ENCODE measurements at places on chromosomes 1 and 21.

DNA sequence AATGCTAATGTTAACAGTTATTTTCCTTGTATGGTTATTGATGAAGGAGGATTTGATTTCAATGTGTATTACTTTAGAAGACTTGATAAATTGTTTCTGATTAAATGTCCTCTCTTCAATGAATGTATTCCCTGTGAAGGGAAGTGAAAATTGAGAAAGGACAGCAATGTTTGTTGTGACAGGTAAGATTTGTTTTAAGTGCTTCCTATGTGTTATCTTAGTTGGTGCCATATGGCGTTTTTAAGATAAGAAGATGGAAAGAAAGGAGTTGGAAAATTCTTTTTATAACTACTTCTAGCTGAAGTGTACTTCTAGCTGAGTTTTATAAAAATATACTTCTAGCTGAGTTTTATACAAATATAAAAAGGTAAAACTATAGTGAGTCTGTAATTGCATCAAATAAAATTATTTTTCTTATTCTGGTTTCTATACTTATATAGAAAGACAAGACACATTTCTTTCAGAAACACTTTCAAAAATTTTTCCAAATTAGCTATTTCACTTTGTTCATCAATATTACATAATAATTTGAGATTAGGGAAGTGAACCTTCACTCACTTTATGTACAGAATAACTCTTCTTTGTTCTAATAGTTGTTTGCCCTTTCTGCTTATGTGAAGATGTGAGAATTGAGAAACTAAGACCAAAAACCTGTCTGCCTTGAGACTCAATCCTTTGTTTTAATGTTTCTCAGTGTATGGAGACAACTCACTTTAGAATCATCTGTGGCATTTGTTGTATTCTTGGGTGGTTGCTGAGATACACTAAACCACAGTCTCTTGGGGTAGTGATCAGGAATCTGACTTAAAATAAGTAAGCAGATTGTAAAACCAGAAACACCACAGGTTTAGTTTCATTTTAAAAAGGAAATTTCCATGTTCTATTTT lies 382.9 kb upstream of the B3GALT2 start:
- DNase-seq, result no peak

GRCh38 chr1:197144570-197145325 lies 1.7 kb downstream of the ASPM start:
- no peak for DNase-seq

DNA sequence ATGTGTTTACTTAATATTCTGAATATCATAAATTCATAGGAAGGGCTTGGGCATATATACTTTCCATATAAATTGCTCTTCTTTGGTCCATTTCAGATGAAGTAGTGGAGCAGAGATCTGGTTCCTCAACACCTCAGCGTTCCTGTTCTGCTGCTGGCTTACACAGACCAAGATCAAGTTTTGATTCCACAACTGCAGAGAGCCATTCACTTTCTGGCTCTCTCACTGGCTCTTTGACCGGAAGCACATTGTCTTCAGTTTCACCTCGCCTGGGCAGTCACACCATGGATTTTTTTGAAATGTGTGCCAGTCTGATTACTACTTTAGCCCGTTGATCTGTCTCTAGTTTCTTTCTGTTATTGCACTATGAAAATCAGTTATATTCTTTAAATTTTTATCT lies 62.3 kb downstream of the PRKAA2 start:
- DNase-seq, result no peak

GRCh38 chr1:245679821-245680780 lies 525.3 kb downstream of the KIF26B start:
- no peak for DNase-seq

GRCh38 chr1:183197762-183198161 lies 11.7 kb downstream of the LAMC2 start:
- DNase-seq, result no peak

- DNase-seq, result no peak
Measured at GRCh38 chr1:2085080-2085479, 34.9 kb downstream of the PRKCZ start.

GRCh38 chr1:80054129-80054528 lies 1047.6 kb upstream of the ADGRL4 start:
- no peak for DNase-seq

DNA sequence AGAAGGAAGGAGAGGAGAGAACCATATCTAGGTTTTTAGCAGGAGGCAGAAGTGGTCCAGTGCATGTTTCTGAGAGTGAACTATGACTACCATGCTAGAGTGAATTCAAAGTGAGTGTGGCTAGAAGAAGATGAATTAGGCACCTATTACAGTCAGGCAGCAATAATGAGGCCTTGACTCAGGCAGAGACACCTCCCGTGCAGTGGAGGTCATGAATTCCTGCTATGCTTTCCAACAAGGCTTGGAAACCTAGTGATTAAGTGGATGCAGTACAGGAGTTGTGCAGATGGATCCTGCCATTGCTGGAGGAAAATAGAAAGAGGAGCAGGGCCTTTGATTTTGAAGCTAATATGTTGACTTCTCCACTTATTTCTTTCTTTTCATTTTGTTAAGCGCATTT lies 581.5 kb downstream of the RWDD3 start:
- DNase-seq, result no peak

DNA sequence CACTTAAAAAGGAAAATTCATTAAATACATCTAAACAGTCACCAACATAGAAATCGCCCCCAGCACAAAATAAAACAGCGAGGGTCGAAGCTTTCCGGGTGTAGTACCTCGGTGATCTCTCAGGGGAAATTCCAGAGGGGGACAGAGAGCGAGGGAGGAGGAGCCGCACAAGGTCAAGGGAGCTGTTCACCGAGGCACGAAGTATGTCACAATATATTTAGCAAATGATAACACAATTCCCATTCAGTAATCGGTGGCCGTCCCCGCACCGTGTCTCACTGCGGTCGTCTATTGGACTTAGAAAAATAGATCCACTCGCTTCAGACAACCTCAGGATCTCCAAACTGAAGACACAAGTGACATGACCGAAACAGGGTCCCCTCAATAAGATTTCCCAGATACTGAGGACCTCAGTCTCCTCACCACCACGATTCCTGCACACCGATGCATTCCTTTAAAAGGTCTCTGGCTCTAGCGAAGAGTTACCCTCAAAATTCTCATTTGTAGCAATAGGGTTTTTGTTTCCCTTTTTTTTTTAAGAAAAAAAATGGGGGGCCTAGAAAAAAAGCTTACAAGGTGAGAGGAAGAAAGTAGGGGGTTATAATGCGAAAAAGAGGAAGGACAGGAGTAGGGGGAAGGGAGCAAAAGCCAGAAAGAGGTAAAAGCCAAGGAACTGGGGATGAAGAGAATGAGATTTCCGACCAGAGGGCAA lies 1.1 kb downstream of the LPGAT1 start:
- DNase-seq, result no peak

DNA sequence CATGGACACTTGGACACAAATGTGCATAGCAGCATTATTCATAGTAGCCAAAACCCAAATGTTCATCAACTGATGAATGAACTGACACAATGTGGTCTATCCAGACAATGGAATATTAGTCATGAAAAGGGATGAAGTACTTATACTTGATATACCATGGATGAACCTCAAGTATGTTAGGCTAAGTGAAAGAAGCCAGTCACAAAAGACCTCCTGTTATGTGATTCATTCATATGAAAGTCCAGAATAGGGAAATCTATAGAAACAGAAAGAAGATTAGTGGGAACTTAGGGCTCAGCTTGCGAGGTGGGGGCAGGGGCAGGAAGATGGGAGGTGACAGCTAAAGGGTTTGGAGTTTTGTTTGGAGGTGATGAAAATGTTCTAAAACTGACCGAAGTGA lies 7.4 kb downstream of the KCNE1 start:
- DNase-seq, result no peak

GRCh38 chr21:26659182-26659581 lies 86.1 kb upstream of the CYYR1 start:
- DNase-seq, result no peak

DNA sequence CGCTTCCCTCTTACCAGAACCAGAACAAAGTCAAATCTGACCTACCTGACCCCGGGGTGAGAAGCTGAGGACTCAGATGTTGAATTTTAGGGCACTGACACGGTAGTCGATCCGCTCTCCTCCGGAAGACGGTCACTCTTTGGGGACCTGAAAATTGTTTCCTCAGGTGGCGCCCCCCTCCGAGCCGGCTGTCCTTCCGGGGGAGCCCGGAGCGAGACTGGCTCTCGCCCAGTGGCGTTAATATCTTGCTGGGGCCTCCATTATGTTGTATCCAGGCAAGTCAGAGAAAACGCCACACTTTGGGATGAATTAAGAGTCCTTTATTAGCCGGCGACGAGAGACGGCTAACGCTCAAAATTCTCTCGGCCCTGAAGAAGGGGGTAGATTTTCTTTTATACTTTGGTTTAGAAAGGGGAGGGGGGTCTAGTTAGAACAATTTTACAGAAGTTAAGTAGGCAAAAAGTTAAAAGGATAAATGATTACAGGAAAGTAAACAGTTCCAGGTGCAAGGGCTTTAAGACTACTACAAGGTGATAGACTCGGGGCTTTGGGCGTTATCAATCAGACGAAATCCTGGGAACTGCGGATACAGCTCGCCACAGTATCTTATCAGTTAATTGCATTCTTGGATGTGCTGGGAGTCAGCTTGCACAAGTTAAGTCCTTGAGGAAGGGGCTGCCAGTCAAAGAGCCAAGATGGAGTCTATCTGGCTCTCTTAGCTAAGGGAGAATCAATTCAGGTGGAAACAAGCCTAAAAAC lies 269.5 kb downstream of the DSCAM start:
- DNase-seq, result no peak

DNA sequence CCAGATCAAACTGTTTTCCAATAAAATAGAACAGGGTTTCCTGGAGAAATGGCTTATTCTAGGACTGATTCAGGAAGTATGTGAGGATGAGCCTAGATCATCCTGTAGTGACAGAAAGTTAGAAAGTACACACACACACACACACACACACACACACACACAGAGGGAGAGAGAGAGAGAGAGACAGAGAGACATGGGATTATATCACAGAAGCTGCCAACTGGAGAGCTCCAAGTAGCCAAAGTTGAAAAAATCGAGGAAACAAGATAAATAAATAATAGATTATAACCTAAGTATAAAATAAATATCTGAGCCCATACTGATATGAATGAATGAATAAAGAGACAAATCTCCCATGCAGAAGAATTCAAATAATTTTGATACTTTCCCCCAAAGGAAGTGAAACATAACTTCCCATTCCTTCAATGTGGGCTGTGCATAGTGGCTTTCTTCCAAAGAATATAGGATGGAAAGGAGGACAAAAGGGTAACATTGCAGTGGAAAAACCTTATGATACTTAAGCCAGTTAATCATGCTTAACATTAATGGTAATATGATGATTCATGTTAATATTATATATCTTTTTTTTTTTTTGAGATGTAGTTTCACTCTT lies 171.6 kb downstream of the NTPCR start:
- no peak for DNase-seq

- DNase-seq, result no peak
Measured at GRCh38 chr1:105700723-105701122, 1355.8 kb upstream of the PRMT6 start.

DNA sequence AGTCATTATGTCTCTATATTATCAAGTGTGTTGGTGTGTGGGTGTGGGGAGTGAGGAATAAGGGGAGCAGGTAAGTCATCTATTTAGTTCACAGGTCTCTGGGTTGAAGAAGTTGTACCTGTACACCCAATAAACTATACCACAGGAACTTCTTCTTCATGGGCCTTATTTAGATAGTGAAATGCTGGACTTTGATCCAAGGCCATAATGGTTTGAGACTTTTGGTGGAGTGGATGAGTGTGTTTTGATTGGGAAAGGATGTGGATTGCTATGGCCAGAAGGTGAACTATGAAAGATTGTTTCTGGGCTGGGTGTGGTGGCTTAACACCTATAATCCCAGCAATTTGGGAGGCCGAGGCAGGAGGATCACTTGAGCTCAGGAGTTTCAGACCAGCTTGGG lies 7.0 kb upstream of the ZMYM6 start:
- no peak for DNase-seq

GRCh38 chr1:8965121-8965820 lies 19.6 kb downstream of the CA6 start:
- no peak for DNase-seq

DNA sequence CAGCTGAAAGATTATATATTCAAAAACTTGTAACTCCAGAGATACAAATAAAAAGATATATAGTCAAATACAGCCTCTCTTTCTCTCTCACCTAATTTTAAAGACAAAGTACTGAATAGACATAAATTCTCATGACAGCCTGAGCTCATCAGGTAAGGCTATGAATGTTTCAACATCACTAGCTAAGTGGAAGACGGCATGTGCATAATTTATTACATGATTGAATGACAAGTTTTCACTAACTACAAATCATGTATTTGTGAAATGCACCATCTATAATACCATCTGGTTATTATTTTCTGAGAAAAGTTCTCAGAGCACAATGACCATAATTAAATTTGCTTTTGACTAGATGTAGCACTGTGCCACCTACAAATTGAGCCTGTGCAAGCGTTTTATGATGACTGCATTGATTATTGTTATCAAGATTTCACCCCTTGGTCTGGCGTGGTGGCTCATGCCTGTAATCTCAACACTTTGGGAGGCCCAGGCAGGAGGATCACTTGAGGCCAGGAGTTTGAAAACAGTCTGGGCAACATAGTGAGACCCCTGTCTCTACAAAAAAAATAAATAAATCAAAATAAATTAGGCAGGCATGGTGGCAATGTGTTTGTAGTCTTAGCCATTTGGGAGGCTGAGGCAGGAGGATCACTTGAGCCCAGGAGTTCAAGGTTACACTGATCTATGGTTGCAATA lies 128.2 kb downstream of the APP start:
- DNase-seq, result no peak

DNA sequence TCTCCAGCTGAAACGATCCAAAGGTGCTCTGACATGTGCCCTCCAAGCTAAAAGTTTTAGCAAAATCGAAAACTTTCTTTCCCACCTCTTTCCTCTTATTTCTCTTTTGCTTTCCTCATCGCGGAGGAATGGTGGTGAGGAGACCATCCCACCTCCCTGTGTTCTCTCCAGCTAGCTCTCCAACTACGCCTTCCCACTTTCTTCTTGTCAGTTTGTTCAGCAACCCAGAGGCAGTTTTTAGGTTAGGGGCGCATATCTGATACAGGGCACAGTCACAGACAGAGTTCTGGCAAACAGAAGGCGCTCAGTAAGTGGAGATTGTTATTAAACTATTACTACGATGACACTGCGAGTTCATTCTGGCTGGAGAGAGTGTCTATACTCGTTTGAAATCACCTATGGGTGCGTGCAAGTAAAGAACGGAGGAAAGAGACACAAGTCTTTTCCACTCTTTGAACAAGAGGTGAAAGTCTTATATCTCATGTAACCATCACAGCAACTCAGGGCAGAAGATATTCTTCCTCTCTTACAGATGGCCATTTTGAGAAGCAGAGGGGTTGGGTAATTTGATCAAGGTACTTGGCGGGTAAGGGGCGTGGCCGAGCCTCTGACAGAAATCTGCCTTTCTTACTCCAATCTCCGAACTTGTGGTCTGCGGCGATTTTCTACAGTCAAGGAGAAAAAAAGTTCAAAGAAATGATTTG lies 13.9 kb downstream of the HLX start:
- DNase-seq, result no peak

GRCh38 chr1:7299329-7299799 lies 471.7 kb upstream of the VAMP3 start:
- DNase-seq, result no peak

DNA sequence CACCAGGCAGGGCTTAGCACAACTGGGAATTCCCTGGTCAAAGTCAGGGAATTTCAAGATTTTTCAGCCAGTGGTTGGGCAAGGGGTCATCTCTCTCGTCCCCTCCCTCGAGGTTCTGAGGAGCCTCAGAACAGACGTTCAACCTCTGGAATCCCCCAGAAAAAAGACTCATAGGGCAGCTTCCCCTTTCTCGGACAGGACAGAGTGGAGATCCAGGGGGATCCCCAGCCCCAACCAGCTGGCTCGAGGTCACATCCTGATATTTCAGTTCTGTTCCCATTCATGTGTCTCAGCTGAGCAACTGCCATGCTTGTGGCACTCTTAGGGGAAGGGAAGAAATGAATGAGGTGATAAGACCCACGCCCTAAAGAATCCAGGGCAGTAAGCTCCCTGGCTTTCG lies 4.9 kb upstream of the LAD1 start:
- DNase-seq, result no peak
